Fibroblast of lung (primary cell): ENCODE measurements at places on chromosomes 7 and 10. TPM values are rescaled to one million over a fixed set of nuclear protein-coding genes. Genes with fewer than 3 reads are reported as not detected.

The SPACDR gene
- under 0.01 and 0.50 TPM in 2 replicates for total RNA-seq

The MACC1 gene
- total RNA-seq, result 0.26 and 0.33 TPM in 2 replicates

The CPVL gene
- total RNA-seq, result 0.17 and 0.51 TPM in 2 replicates

The LAMB1 gene
- 440 and 516 TPM in 2 replicates for total RNA-seq

The GPR37 gene
- total RNA-seq, result 6.9 and 20.6 TPM in 2 replicates

The CRHR2 gene
- total RNA-seq, result not detected in 2 replicates

- DNase-seq, result no peak
Measured at GRCh38 chr7:123231021-123232000, 31.5 kb upstream of the SLC13A1 start.

GRCh38 chr7:116610210-116610609 is 61.8 kb upstream of the MET start:
- peak; percentile 74 for DNase-seq

- no peak for DNase-seq
Measured at GRCh38 chr7:10838228-10838627, 135.4 kb upstream of the PHF14 start.

GRCh38 chr7:153891990-153892389 is 160.2 kb upstream of the DPP6 start:
- no peak for DNase-seq

DNA sequence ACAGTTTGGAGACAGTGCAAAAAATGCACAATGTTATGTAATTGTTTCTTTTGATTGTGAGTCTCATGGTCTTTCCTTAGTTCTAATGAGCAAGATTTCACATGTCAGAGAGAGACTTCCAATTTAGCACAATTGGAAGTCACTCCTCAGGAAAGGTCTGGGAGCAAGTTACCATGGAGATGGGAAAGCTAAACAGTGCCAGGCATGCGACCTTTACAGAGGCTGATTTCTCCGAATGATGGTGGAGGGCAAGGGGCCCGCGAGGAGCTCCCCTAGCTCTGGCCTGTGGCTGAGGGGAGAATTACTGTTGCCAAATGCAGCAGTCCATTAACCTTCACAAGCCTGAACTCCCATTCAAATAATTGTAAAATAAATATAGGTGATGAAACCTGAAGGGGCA is 59.3 kb downstream of the CDCA7L start:
- DNase-seq, result no peak

GRCh38 chr7:117158941-117159697 is 163.7 kb downstream of the WNT2 start:
- no peak for DNase-seq

GRCh38 chr7:69946901-69947300 is 348.6 kb downstream of the AUTS2 start:
- no peak for DNase-seq

- DNase-seq, result peak; percentile 95
Measured at GRCh38 chr10:125694883-125695282, 11.9 kb upstream of the TEX36 start.

DNA sequence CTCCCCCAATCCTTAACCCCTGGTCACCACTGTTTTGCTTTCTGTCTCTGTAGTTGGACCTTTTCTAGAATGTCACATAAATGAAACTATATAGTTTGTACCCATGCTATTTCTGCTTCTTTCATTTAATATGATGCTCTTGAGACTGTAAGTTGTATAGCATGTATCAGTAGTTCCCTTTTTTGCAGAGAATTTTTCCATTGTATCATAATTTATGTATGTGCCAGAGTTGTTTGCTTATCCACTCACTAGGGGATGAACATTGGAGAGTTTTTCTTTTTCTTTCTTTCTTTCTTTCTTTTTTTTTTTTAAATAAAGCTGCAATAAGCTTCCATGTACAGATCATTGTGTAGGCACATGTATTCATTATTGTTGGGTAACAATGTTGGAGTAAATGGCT is 544.8 kb downstream of the CNTNAP2 start:
- DNase-seq, result no peak

DNA sequence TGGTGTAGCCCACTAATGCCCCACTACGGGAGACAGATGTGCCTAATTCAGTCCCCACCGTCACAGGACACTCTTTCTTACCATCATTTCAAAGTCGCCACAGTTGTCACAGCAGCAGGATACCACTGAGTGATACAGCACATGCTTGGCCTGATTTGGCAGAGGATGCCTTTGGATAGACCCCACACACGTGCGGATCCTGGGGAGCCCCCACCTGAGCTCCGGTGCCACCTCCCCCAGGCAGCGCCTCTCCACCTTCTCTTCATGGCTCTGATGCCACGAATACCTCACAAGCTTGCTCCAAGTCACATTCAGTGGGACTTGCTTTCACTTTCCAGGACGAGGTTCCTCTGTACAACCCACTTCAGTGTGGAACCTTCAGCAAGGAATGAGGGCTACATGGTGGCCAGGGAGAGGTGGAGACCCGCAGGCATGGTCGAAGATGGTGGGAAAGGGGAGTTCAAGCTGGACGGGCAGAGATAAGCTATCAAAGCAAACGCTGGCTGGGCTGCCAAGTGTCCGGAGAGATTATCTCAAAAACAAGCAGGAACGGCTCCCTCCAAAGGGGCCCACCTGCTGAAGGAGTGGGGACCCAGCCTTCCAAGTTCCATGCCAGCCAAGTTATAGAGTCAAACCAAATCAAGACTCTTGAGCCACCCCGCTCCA is 107.4 kb downstream of the ZRANB1 start:
- DNase-seq, result no peak

GRCh38 chr10:17113889-17114540 is 15.6 kb downstream of the CUBN start:
- DNase-seq, result peak; percentile 48

DNA sequence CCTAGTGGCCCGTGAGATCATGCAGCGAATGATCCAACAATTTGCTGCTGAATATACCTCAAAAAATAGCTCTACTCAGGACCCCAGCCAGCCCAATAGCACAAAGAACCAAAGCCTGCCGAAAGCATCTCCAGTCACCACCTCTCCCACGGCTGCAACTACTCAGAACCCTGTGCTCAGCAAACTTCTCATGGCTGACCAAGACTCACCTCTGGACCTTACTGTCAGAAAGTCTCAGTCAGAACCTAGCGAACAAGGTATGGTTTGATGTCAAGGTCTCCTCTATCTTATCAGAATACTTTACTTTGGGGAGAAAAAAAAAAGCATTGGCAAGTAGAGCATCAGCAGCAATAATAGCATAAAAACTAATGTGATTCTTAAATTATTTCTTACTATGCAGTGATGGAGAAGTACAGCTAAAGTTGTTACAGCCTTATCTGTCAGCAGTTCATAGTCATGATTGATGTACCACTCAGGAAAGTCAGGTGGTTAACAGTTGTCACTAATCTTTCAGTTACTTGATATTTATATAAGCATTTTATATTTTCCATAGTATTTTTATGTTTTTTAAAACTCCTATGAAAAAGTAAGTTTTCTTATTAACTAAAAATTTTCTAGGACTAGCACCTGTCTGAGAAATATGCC is 117.1 kb downstream of the LCOR start:
- DNase-seq, result no peak

DNA sequence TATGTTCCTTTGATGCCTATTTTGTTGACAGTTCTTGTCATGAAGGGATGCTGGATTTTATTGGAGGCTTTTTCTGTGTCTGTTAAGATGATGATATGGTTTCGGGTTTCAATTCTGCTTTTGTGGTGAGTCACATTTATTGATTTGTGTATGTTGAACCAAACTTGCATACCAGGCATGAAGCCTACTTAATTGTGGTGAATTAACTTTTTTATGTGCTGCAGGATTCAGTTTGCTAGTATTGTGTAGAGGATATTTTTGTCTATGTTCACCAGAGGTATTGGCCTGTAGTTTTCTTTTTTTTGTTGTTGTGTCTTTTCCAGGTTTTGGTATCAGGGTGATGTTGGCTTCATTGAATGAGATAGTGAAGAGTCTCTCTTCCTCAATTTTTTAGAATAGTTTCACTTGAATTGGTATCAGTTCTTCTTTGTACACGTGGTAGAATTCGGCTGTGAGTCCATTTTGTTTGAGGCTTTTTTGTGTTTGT is 345.9 kb downstream of the KIF20B start:
- peak; percentile 4 for DNase-seq

DNA sequence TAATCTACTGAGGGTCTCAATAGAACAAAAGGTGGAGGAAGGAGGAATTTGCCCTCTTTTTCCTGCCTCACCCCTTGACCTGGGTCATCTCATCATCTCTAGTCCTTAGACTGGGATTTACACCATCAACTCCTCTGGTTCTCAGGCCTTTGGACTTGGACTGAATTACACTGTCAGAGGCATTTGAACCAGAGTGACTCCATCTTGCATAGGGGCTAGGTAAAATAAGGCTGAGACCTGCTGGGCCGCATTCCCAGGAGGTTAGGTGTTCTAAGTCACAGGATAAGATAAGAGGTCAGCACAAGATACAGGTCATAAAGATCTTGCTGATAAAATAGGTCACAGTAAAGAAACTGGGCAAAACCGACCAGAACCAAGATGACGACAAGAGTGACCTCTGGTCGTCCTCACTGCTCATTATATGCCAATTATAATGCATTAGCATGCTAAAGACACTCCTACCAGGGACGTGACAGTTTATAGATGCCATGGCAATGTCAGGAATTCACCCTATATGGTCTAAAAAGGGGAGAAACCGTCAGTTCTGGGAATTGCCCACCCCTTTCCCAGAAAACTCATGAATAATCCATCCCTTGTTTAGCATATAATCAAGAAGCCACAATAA is 84.0 kb downstream of the C1GALT1 start:
- DNase-seq, result no peak

- DNase-seq, result peak; percentile 76
Measured at GRCh38 chr7:33979807-33980355, 74.5 kb downstream of the BMPER start.

DNA sequence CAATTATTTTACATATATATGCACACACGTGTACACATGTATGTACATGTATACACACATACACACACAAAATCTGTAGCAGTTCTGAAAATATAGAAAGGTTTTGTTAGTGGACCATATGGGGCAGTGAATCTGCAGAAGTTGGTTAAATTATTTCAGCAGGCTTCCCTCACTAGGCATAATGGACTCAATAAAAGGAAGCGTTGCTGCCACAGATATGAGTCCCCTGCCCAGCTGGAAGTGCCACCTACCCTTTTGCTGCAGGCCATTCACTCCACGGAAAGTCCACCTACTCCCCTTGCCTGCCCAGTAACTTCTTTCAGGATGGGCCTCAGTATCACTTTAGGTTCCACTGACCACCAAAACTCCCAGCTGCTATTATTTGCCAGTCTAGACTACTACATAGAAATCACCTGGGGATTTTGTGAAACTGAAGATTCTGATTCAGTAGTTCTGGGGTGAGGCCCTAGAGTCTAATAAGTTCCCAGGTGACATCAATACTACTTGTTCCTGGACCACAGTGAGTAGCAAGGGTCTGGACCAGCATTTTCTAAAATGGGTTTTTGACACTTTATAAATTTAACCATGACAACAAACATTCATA is 29.3 kb upstream of the CROT start:
- DNase-seq, result no peak

GRCh38 chr7:36295090-36295489 is 94.6 kb upstream of the ANLN start:
- no peak for DNase-seq

- DNase-seq, result peak; percentile 32
Measured at GRCh38 chr7:43905209-43905946, 1.0 kb downstream of the URGCP start.
